Activated CD4-positive, alpha-beta T cell treated with anti-CD3 and anti-CD28 coated beads, Interleukin-2, amount 10 ng/mL, durations not matched to agents 24 days and 14 days (primary cell): ENCODE measurements at places on chromosomes 3 and 15. TPM values are rescaled to one million over a fixed set of nuclear protein-coding genes. Genes with fewer than 3 reads are reported as not detected.

DNA sequence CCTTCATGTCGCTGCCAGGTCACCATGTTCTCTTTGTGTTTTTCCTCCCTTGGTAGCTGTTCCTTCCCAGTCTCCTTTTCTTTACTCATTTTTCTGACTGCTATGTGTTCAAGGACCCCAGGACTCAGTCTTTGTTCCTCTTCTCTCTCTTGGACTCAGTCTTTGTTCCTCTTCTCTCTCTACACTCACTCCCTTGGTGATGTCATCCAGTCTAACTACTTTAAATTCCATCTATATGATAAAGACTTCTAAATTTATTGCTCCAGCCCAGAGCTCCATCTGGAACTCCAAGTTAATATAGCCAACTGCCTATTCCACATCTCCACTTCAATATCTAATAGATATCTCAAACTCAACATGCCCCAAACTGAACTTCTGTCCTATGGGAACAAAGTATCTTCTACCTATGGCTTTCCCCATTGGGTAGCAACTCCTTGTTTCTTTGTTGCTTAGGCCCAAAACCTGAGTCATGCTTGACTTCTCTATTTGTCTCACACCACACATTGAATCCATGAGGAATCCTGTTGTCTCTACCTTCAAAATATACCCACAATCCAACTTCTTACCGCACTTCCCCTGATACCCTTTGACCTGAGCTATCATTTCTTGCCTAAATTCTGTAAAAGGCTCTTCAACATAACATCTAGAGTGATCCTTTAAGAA, 4.9 kb upstream of the DYNC1LI1 start:
- peaks cover 11% of the 10 kb centered on the region for H3K4me1 ChIP-seq
- H3K36me3 ChIP-seq, result no peaks in the 10 kb centered on the region
- no peak overlapping the region for H3K4me3 ChIP-seq
- DNase-seq, result no peak
- H3K27me3 ChIP-seq, result no peaks in the 10 kb centered on the region

GRCh38 chr3:9067352-9067975, 104.2 kb upstream of the RAD18 start:
- H3K27me3 ChIP-seq, result peaks cover 1% of the 10 kb centered on the region
- peak; percentile 76 for DNase-seq

DNA sequence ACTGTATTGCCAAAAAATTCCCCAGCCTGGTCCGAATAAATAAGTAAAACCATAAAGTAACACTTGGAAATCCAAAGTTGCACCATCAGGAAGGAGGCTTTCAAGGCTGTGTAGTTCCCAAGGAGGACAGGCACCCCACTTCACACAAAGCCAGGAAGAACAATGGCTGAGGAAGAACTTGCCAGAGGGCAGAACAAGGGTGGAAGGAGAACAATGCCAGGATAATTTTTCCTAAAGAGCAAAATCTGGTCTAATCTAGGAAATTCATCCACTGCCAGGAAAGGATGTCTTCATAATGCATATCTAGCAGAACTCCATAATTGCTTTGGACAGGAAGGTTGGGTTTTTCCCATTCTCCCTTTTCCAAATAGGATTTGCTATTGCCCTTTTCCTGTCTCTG, 15.7 kb upstream of the ARID3B start:
- H3K27me3 ChIP-seq, result no peaks in the 10 kb centered on the region
- H3K36me3 ChIP-seq, result no peaks in the 10 kb centered on the region
- no peak overlapping the region for H3K4me3 ChIP-seq
- H3K27ac ChIP-seq, result no peak overlapping the region

GRCh38 chr3:39234651-39235050, 42.3 kb upstream of the XIRP1 start:
- peak overlapping the region; percentile 55 for H3K27ac ChIP-seq
- peak; percentile 83 for DNase-seq
- H3K4me3 ChIP-seq, result peak overlapping the region; percentile 54

GRCh38 chr3:52210550-52211046, 12.6 kb downstream of the ALAS1 start:
- H3K27ac ChIP-seq, result no peak overlapping the region
- peaks cover 82% of the 10 kb centered on the region for H3K36me3 ChIP-seq
- H3K4me3 ChIP-seq, result no peak overlapping the region
- peaks cover 17% of the 10 kb centered on the region for H3K4me1 ChIP-seq

- H3K4me3 ChIP-seq, result no peak overlapping the region
- DNase-seq, result no peak
- H3K4me1 ChIP-seq, result peaks cover 2% of the 10 kb centered on the region
- no peaks in the 10 kb centered on the region for H3K36me3 ChIP-seq
Observed at GRCh38 chr3:127137113-127137512, 55.8 kb upstream of the PRR23E start.

GRCh38 chr15:66023311-66023972, 154.2 kb downstream of the RAB11A start:
- no peaks in the 10 kb centered on the region for H3K36me3 ChIP-seq
- no peak overlapping the region for H3K27ac ChIP-seq
- no peak overlapping the region for H3K4me3 ChIP-seq
- no peak for DNase-seq
- H3K27me3 ChIP-seq, result peaks cover 23% of the 10 kb centered on the region

DNA sequence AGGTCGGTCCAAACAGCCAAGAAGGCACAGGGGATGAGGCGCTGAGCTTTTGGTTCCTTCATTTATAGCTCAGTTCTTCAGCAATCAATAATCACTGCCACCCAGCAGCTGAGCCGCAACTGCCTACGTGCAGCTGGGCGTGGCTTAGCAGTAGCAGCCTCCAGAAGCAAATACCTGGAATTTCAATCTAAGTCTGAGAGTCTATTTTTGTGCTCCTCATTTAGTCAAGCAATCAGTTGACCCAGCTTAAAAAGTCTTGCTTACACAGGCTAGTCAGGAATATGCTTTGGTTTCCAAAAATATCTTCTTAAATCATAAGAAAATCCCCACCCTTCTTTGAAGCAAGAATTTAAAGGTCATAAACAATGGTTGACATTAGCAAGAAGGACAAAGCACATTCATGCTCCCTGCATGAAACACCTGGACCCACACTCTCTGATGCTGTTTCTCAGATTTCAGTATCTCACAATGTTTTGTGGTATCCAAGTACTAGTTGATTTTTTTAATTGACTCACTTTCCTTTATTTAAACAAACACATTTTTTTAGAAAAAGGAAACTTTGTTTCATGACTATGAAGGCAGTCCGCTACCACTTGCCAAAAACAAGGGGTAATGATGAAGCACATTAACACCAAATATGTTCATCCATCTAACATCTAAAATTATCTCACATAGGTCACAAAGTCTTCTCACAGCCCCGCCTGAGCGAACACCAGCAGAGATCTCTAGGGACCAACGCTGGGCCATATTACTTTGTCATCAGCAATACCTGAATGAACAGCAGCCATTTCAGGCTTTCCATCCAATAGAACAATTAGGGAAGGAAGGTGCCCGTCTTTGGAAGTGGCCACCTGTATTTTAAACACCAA, 106.1 kb downstream of the OXNAD1 start:
- peaks cover 78% of the 10 kb centered on the region for H3K36me3 ChIP-seq
- peak overlapping the region; percentile 90 for H3K27ac ChIP-seq
- peak overlapping the region; percentile 30 for H3K4me3 ChIP-seq
- no peaks in the 10 kb centered on the region for H3K27me3 ChIP-seq
- DNase-seq, result peak; percentile 72
- H3K4me1 ChIP-seq, result peaks cover 74% of the 10 kb centered on the region

- H3K36me3 ChIP-seq, result no peaks in the 10 kb centered on the region
- no peak for DNase-seq
- no peaks in the 10 kb centered on the region for H3K27me3 ChIP-seq
- no peak overlapping the region for H3K27ac ChIP-seq
- no peaks in the 10 kb centered on the region for H3K4me1 ChIP-seq
Observed at GRCh38 chr3:8206971-8207617, 294.5 kb upstream of the LMCD1 start.

GRCh38 chr15:25596644-25597562, 158.1 kb upstream of the UBE3A start:
- no peak overlapping the region for H3K27ac ChIP-seq
- H3K36me3 ChIP-seq, result no peaks in the 10 kb centered on the region
- no peak overlapping the region for H3K4me3 ChIP-seq

DNA sequence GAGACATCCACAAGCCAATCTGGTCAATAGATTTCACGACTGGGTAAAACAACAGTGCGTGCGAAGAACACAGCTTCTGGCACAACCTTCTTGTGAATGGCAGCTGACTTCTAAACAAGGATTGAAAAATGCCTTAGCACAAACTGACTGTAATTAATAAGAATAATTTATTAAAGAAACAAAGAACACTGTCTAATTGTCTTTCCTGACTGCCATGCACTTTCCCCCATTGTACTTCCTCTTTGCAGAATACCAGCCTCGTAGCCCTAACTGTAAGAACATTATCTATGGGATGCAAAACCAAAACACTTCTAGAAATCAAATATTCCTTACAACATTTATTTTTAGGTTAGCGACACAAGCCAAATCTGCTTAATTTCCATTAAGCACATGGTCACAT, 6.5 kb downstream of the FOXP1 start:
- peaks cover 4% of the 10 kb centered on the region for H3K36me3 ChIP-seq
- peaks cover 19% of the 10 kb centered on the region for H3K4me1 ChIP-seq
- H3K4me3 ChIP-seq, result no peak overlapping the region
- no peak for DNase-seq

DNA sequence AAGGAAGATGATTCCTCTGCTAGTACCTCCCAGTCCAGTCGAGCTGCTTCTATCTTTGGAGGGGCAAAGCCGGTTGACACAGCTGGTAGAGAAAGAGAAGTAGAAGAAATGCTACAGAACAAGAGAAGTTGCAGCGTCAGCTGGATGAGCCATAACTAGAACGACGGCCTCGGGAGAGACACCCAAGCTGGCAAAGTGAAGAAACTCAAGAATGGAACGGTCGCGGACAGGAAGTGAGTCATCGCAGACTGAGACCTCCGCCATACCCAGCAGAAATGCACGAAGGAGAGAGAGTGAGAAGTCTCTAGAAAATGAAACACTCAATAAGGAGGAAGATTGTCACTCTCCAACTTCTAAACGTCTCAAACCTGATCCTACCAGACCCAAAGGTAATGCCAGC, 19.0 kb upstream of the PARP14 start:
- H3K27ac ChIP-seq, result no peak overlapping the region
- no peaks in the 10 kb centered on the region for H3K36me3 ChIP-seq
- H3K27me3 ChIP-seq, result peaks cover 34% of the 10 kb centered on the region
- no peak for DNase-seq

DNA sequence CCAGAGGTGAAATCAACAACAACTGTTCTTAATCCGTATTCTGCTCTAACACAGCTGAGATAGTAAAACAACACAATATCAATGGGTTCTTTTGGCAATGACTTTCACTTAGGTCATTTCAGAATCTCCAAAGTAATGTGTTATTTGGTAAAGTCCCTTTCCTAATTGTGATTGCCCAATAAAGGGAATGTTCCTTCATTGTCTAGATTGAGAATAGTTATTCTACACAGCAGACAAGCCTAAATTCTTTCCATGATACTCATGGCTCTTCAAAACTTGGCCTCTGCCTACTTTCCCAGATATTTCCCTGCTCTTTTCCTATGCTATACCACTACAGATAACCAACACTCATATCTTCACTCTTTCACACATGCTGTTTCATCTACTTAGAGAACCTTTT, 219.8 kb downstream of the FMN1 start:
- H3K27me3 ChIP-seq, result no peaks in the 10 kb centered on the region
- DNase-seq, result no peak
- H3K36me3 ChIP-seq, result no peaks in the 10 kb centered on the region
- no peak overlapping the region for H3K4me3 ChIP-seq
- H3K4me1 ChIP-seq, result no peaks in the 10 kb centered on the region
- no peak overlapping the region for H3K27ac ChIP-seq

GRCh38 chr3:145754605-145755289, 406.2 kb downstream of the PLOD2 start:
- no peaks in the 10 kb centered on the region for H3K36me3 ChIP-seq
- no peaks in the 10 kb centered on the region for H3K27me3 ChIP-seq
- no peak overlapping the region for H3K4me3 ChIP-seq
- H3K4me1 ChIP-seq, result no peaks in the 10 kb centered on the region

DNA sequence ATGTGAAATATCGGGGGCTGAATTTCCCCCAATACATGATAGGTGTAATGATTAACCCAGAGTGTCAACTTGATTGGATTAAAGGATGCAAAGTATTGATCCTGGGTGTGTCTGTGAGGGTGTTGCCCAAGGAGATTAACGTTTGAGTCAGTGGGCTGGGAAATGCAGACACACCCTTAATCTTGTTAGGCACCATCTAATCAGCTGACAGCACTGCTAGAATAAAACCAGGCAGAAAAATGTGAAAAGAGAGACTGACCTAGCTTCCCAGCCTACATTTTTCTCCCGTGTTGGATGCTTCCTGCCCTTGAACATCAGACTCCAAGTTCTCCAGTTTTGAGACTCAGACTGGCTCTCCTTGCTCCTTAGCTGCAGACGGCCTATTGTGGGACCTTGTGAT, 247.8 kb downstream of the OTOL1 start:
- no peaks in the 10 kb centered on the region for H3K4me1 ChIP-seq
- no peaks in the 10 kb centered on the region for H3K27me3 ChIP-seq
- no peaks in the 10 kb centered on the region for H3K36me3 ChIP-seq
- no peak overlapping the region for H3K27ac ChIP-seq

- H3K27ac ChIP-seq, result no peak overlapping the region
- no peaks in the 10 kb centered on the region for H3K27me3 ChIP-seq
- DNase-seq, result no peak
- H3K4me3 ChIP-seq, result no peak overlapping the region
Observed at GRCh38 chr3:12476238-12476897, 7.9 kb upstream of the TSEN2 start.

GRCh38 chr3:196837819-196838420, 29.8 kb upstream of the SENP5 start:
- no peak overlapping the region for H3K27ac ChIP-seq
- H3K4me1 ChIP-seq, result peaks cover 3% of the 10 kb centered on the region
- H3K36me3 ChIP-seq, result no peaks in the 10 kb centered on the region

DNA sequence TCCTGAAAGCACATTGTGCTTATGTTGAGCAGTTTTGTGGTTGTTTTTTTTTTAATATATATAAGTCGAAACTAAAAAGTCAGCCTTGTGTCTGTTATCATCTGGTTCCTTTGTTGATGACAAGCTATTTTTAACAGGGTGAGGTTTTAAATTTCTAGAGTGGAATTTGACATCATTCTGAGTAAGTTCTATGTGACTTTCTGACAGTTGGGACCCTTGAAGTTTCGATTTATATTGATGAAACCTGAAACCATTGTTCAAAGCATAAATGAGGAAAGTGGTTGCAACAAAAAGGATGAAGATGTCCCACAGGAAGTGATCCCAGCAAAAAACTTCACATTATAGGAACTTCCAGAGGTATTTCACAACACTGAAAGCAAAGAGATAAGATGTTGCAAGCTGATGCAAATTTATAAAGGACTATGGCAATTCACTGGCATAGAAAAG, 94.0 kb downstream of the CYP19A1 start:
- H3K4me3 ChIP-seq, result no peak overlapping the region
- peaks cover 12% of the 10 kb centered on the region for H3K27me3 ChIP-seq
- H3K36me3 ChIP-seq, result no peaks in the 10 kb centered on the region
- H3K27ac ChIP-seq, result peak overlapping the region; percentile 56

GRCh38 chr15:32834156-32834555, 116.4 kb downstream of the GREM1 start:
- DNase-seq, result no peak
- H3K27ac ChIP-seq, result no peak overlapping the region
- peaks cover 12% of the 10 kb centered on the region for H3K27me3 ChIP-seq
- H3K36me3 ChIP-seq, result no peaks in the 10 kb centered on the region
- no peak overlapping the region for H3K4me3 ChIP-seq

ZDHHC23 gene
- 1.9 and 2.4 TPM in 2 replicates for total RNA-seq

GHSR gene
- total RNA-seq, result not detected in 2 replicates

AMIGO3 gene
- total RNA-seq, result 0.21 TPM in 1 of 2 replicates, not detected in the other

FAM43A gene
- total RNA-seq, result 7.0 TPM in 2 replicates

NTRK3 gene
- total RNA-seq, result 0.37 and 1.6 TPM in 2 replicates

ARL8B gene
- 46.8 and 50.4 TPM in 2 replicates for total RNA-seq

BCHE gene
- total RNA-seq, result not detected in 2 replicates

PLCB2 gene
- total RNA-seq, result 82.7 and 95.7 TPM in 2 replicates

DUOXA2 gene
- total RNA-seq, result not detected in 2 replicates

ZNF660 gene
- 0.17 and 0.30 TPM in 2 replicates for total RNA-seq
